ENCODE measurements at places on chromosomes 2 and 18.

- DNase-seq: no peak
Observed at GRCh38 chr2:55115761-55116597, 65.7 kb upstream of the RTN4 start.

- no peak for DNase-seq
Observed at GRCh38 chr18:68104036-68104435, 587.5 kb upstream of the DSEL start.

DNA sequence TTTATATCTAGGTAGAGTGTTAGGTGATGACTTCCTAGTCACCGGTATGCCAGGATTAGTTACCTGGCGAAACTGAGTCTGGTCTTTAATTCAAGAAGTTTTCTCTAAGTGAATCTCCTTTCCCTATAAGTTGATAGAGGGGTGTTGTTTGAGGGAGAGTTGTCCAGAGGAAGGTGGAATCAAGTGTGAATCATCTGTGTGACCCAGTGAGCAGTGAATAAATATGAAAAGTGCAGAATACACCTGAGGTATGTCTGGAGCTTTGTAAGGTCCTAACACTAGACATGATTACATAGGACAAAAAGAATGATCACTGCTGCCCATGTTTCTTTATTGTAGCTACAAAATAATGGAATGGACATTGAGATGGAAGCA is 11.2 kb downstream of the POU3F3 start:
- DNase-seq: no peak

DNA sequence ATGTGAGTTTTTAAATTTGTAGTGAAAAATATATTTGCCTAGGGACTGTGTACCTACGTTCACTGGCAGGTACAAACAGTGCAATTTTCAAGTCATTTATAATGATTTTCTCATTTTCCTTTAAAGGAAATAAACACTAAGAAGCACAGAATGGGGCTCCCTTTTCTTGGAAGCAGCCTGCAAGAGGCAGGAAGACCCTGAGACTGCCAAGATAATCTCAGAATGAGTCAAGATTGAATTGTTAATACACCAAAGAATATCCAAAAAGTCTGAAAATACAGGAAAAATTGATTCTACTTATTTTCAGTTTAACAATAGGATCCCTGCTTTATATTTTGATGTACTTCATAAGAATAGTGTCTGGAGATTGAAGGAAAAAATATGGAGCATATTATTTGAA is 331.2 kb downstream of the CTNNA2 start:
- DNase-seq: no peak

GRCh38 chr2:86241611-86242010 is 42.4 kb downstream of the MRPL35 start:
- no peak for DNase-seq

GRCh38 chr18:8942909-8943545 is 159.5 kb upstream of the NDUFV2 start:
- no peak for DNase-seq

DNA sequence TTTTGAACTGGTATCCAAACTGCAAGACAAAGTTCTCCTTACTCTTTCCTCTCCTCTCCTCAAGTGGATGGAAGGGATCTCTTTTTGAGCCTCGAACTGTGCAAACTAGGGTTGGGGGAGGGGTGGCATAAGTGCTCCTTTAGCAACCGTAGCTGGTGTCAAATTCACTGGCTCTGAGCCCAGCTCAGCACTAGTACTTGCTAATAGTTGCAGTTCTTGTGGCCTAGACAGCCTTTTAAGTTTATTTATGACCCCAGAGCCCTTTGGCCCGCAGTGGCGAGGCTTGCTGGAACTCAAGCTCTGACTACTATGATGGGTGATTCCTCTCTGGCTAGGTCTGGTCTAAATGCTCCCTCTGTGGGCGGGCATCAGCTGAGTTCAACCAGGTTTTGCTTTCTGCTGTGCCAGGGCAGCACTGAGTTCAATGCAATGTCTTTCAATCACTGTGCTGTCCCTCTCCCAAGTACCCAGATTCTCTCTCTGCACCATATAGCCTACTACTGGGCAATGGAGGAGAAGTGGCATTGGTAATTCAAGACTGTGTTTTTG is 528.4 kb upstream of the SYT4 start:
- no peak for DNase-seq

- DNase-seq: no peak
Observed at GRCh38 chr2:233088972-233089345, 28.8 kb downstream of the INPP5D start.

GRCh38 chr2:58629545-58630119 is 388.5 kb upstream of the FANCL start:
- DNase-seq: no peak

Measured in NCI-H748 treated with DMSO at 0.1 percent for 48 hours (cell line).